Hair follicular keratinocyte (primary cell): ENCODE measurements at places on chromosomes 1 and 21. TPM values are rescaled to one million over a fixed set of nuclear protein-coding genes. Genes with fewer than 3 reads are reported as not detected.

Gene OR14A16
- not detected in 2 replicates for total RNA-seq

Gene EXO1
- 5.5 and 16.7 TPM in 2 replicates for total RNA-seq

Gene TENT5C
- 0.15 and 0.16 TPM in 2 replicates for total RNA-seq

Gene GJA5
- 0.55 and 2.7 TPM in 2 replicates for total RNA-seq

Gene TTC22
- total RNA-seq = 10.6 and 10.9 TPM in 2 replicates

Gene CFAP107
- not detected in 2 replicates for total RNA-seq

Gene TGFBR3
- 0.87 TPM in 1 of 2 replicates, not detected in the other for total RNA-seq

Gene CDK11A
- 7.2 and 10.3 TPM in 2 replicates for total RNA-seq

Gene ROR1
- 1.3 and 1.5 TPM in 2 replicates for total RNA-seq

Gene MYBPH
- total RNA-seq = not detected in 2 replicates

Gene RPL22
- 198 and 202 TPM in 2 replicates for total RNA-seq

Gene HMGCL
- total RNA-seq = 30.0 and 40.7 TPM in 2 replicates

Gene ASCL5
- total RNA-seq = not detected in 2 replicates

Gene COG2
- total RNA-seq = 13.6 and 17.7 TPM in 2 replicates

Gene TNFRSF1B
- total RNA-seq = 1.3 TPM in 1 of 2 replicates, not detected in the other

Gene GNAI3
- 11.3 and 11.6 TPM in 2 replicates for total RNA-seq

Gene SPRR2G
- not detected in 2 replicates for total RNA-seq

Gene ITGB2
- total RNA-seq = 1.6 and 3.5 TPM in 2 replicates

Gene KCNA3
- total RNA-seq = not detected in 2 replicates

Gene TMEM269
- not detected in 2 replicates for total RNA-seq

Gene TMEM52
- total RNA-seq = 0.65 and 0.70 TPM in 2 replicates

Gene OSBPL9
- total RNA-seq = 61.3 and 74.2 TPM in 2 replicates

Gene TMPRSS3
- total RNA-seq = not detected in 2 replicates

Gene DNAI4
- 0.78 and 1.6 TPM in 2 replicates for total RNA-seq

Gene TSPEAR
- total RNA-seq = not detected in 2 replicates

Gene IQCC
- total RNA-seq = 0.94 and 4.3 TPM in 2 replicates

Gene AIM2
- total RNA-seq = not detected in 2 replicates

Gene LAMTOR2
- total RNA-seq = 118 and 130 TPM in 2 replicates

Gene LYPLA2
- 112 and 128 TPM in 2 replicates for total RNA-seq

Gene PTPN22
- total RNA-seq = 0.23 and 0.39 TPM in 2 replicates

Gene CYP4A22
- total RNA-seq = not detected in 2 replicates

Gene CLCA4
- 0.15 and 0.16 TPM in 2 replicates for total RNA-seq

Gene HPCAL4
- total RNA-seq = not detected in 2 replicates

Gene C1orf167
- not detected in 2 replicates for total RNA-seq

Gene USF1
- total RNA-seq = 20.1 and 30.0 TPM in 2 replicates

Gene SVBP
- 23.0 and 24.6 TPM in 2 replicates for total RNA-seq

Gene FAM72D
- total RNA-seq = 3.1 and 5.3 TPM in 2 replicates

Gene SLC6A9
- total RNA-seq = 9.1 and 12.0 TPM in 2 replicates

Gene CXADR
- 10.1 and 11.7 TPM in 2 replicates for total RNA-seq

Gene INPP5B
- total RNA-seq = 5.6 and 5.9 TPM in 2 replicates

Gene C1orf53
- total RNA-seq = 6.5 and 6.7 TPM in 2 replicates

Gene TMEM201
- total RNA-seq = 5.8 and 11.5 TPM in 2 replicates
